ENCODE measurements at places on chromosomes 6 and 20. TPM values are rescaled to one million over a fixed set of nuclear protein-coding genes. Genes with fewer than 3 reads are reported as not detected.

GRCh38 chr6:164695896-164696295 lies 613.5 kb downstream of the C6orf118 start:
- no peak for DNase-seq

GRCh38 chr20:25025091-25025861 lies 32.7 kb downstream of the ACSS1 start:
- DNase-seq: no peak

- DNase-seq: peak; percentile 96
Observed at GRCh38 chr6:132445201-132445951, 44.1 kb upstream of the MOXD1 start.

- DNase-seq: no peak
Observed at GRCh38 chr6:3687847-3688246, 63.7 kb downstream of the PXDC1 start.

- DNase-seq: no peak
Observed at GRCh38 chr20:31857861-31858759, 12.2 kb downstream of the DUSP15 start.

DNA sequence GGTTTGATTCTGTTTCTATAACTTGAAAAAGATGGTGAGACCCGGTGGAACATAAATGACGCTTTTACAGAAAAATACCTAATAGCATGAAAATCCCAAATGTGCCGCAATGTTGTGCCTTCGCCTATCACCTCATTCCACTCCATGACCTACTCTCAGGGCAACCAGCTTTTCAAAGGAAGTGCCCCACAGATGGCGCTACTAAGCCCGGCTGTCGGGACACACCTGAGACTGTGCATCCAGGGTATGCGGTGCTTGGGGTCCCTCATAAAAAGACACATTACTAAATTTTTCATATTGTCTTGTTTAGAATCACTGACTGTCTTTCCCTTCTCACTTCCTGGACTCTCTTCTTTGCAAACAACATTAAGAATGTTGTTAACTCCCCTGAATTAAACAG lies 145.5 kb upstream of the RPS6KA2 start:
- DNase-seq: no peak

GRCh38 chr6:90940812-90941481 lies 354.1 kb upstream of the MAP3K7 start:
- peak; percentile 52 for DNase-seq

The PPP1R14C gene
- polyA plus RNA-seq: 10.1 TPM

The GMDS gene
- 12.6 TPM for polyA plus RNA-seq

The HLA-DPA1 gene
- polyA plus RNA-seq: 4.9 TPM
